ENCODE measurements at places on chromosomes 3 and 15. TPM values are rescaled to one million over a fixed set of nuclear protein-coding genes. Genes with fewer than 3 reads are reported as not detected.

Gene FBXO40
- total RNA-seq, result not detected

Gene CSTA
- 0.30 TPM for total RNA-seq

Gene SAXO2
- total RNA-seq, result not detected

Gene ILDR1
- total RNA-seq, result not detected

Gene NOX5
- total RNA-seq, result 1.1 TPM

Gene MAGI1
- total RNA-seq, result 2.8 TPM

Gene P2RY13
- total RNA-seq, result not detected

Gene ABI3BP
- total RNA-seq, result 21.9 TPM

Gene TUSC7
- not detected for total RNA-seq

Gene PRR23A
- total RNA-seq, result not detected

Gene IQCH
- 4.3 TPM for total RNA-seq

Gene ACKR4
- 0.20 TPM for total RNA-seq

Gene MPI
- total RNA-seq, result 65.4 TPM

Gene GPR27
- not detected for total RNA-seq

GRCh38 chr15:52397118-52397517, 101.5 kb upstream of the MYO5C start:
- DNase-seq, result no peak

DNA sequence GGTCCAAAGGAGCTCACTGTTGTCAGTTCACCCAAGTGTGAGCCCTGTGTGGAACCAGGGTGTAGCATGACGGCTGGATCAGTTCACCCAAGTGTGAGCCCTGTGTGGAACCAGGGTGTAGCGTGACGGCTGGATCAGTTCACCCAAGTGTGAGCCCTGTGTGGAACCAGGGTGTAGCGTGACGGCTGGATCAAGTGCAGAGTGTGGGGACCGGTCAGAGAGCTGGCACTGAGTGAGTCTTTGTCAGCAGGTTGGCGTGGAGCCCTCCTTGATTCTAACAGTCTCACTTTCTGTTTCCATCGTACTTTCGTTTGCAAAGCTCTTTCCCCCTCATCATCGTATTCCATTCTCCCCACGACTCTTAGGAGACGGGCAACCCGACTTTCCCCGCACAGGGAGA, 57.9 kb upstream of the DLG1 start:
- DNase-seq, result peak; percentile 84

GRCh38 chr15:57152666-57153539, 223.4 kb upstream of the CGNL1 start:
- peak; percentile 50 for DNase-seq

GRCh38 chr3:61715886-61716527, 154.6 kb downstream of the PTPRG start:
- no peak for DNase-seq

- DNase-seq, result no peak
These were observed at the start of gene SOX14 for GRCh38 chr3:137764001-137764433. Gene SOX14, plus strand, starts transcription at chr3:137764315. Its CDS starts 470 bp downstream, at chr3:137764785.

DNA sequence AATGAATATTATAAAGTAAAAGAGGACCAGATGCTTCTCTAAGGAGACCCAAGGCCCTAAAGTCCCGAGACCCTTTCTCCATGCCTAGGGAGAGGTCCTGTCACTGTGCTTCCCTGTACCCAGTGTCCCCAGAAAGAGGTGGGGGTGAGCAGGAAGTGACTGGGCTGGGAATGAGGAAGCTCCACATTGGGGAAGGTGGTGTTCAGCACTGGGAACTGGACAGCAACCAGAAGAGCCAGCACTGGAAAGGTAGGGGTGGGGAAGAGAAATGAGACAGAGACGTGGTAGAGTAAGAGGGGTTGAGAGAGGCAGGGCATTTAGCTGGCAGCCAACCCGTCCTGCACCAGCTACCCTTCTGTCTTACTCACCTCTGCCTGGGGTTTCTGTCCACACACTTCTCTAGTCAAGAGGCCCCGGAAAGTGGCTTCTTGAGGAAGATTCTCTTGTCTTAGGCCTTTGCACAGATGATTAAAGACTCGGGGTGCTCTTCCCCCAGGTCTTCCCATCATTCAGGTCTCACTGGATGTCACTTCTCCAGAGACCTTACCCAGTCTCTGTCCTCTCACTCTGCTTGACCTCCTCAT, 12.2 kb downstream of the RRP9 start:
- DNase-seq, result no peak

- peak; percentile 8 for DNase-seq
These were observed 182.3 kb downstream of the ADAMTS17 start for GRCh38 chr15:100159436-100159835.

DNA sequence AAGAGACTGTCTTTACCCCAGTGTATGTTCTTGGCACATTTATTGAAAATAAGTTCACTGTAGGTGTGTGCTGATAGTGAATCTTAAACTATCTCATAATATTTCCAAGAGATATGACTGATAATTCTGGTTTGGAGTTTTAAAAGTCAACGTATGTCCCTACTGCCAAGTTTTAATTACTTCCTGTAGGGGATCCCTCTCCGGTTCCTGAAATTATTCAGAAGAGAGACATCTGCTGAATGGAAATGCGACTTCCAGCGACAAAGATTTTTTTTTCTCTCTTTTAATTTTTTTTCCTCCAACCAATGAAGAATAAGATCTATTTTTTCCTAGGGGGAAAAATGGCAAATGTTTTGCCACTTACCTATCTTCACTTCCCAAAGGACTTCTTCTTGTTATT, 498.9 kb upstream of the TGFBR2 start:
- no peak for DNase-seq

DNA sequence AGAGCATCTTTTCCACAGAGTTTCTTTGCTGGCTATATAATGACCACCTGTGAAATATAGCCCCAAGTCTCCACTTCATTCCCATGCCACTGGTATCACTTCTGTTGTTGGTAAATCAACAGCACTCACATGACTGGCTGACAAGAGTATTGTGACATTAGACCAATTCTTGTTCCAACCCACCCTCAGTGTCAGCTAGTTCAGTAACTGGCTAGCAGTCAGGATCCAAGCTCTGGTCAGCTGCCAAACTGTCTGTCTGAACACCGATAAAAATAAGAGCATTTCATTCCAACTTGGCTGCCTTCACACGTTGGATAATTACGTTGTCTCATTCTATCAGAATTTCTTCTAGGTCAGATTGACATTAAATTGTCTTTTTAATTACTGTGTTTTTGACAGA, 166.5 kb downstream of the USP13 start:
- no peak for DNase-seq

GRCh38 chr15:36818260-36818659, 238.8 kb downstream of the CDIN1 start:
- DNase-seq, result no peak

DNA sequence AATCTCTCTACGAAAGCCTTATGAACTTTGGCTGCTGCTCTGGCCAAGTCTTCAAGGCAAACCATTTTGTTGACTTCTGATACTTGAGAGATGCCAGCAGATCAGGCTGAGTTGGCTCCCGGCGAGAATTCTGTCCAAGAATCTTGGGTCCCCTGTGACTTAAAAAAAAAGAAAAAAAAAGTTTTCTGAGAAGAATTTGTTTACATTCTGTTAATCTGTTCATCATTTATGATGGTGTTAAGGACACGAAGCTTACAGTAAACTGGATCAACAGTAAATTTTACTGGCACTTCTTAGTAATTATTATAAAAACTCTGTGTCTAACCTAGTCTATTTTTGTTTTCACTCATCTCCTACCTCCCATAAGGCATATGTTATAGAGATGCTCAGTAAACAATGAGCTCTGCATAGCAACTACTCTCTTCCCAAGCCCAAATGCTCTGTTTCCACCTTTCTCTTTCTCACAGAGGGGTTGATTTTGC, 320.9 kb upstream of the RASGRP1 start:
- DNase-seq, result peak; percentile 79

GRCh38 chr15:101378171-101378755, 83.2 kb upstream of the SNRPA1 start:
- DNase-seq, result no peak

GRCh38 chr15:87681104-87681503, 575.4 kb downstream of the NTRK3 start:
- DNase-seq, result peak; percentile 15

DNA sequence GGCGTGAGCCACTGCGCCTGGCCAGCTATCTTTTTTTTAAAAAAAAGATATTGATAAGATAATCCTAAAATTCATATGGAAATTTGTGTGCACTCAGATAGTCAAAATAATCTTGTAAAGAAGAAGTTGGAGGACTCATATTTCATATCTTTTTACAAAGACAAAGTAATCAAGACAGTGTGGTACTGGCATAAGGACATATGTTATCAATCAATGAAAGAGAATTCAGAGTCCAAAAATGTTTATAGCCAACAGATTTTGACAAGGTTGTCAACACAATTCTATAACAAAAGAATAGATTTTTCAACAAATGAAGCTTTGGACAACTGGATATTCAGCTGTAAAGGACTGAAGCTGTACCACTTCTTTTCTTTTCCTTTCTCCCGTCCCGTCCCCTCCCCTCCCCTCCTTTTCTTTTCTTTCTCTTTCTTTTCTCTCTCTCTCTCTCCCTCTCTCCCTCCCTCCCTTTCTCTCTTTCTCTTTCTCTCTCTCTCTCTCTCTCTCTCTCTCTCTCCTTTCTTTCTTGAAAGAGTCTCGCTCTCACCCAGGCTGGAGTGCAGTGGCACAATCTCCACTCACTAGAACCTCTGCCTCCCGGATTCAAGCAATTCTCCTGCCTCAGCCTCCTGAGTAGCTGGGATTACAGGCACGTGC, 126.8 kb downstream of the GSK3B start:
- DNase-seq, result no peak

GRCh38 chr15:39367596-39367995, 213.3 kb upstream of the THBS1 start:
- DNase-seq, result peak; percentile 28

DNA sequence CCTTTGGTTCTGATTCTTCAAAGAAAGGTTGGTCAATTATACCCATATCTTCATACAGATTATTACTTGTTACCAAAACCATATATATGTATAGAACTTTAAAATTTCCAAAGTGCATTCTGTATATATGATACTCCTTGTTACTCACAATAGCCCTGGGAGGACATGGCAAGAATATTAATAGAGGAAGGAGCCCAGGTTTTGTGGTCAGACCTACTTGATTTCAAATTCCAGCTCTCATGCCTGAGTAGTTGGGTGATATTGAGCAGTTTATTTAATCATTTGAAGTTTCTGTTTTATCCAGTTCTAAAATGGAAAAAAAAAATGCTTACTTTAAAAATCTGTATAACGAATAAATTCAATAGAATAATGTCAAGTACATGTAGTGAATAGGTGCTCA, 2.5 kb downstream of the IL1RAP start:
- peak; percentile 66 for DNase-seq

GRCh38 chr3:125022206-125022605, 33.6 kb downstream of the HEG1 start:
- no peak for DNase-seq

GRCh38 chr15:97517737-97518136, 442.8 kb upstream of the ARRDC4 start:
- DNase-seq, result no peak

DNA sequence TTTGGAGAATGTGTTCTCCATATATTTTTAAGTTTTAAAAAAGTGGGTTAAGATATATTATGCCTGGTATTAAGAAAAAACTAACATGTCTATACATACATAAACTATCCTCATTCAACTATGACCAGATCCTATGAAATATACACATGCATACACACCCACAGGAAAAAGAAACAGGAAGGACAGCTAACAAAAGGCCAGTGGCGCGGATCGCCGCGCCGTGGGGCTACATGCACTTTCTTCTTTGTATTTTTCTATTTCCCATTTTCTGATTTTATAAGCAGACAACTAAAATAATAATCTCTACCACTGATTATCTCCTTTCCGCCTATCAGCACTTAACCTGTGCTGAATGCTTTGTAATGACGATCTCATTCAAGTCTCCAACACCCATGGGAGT, 160.1 kb downstream of the OR4M2 start:
- no peak for DNase-seq

DNA sequence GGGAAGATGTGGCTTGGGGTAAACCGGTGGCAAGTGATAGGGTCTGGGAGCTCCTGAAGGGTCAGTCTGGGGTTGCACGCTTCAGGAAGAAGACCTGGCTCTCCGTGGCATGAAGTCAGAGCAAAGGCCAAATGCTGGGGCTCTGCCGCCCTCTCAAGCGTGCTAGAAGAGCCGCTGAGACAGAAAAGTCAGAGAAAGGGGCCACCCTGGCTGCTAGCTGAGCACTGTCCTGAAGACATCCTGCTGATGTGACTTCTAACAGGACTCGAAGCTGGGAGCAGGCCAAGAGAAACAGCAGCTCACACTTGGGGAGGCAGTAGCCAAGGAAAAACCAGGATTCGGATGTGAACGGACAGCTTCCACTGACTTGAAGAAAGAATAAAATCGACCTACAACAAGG, 270.4 kb downstream of the OCA2 start:
- no peak for DNase-seq

- no peak for DNase-seq
These were observed 157.9 kb upstream of the SLC2A2 start for GRCh38 chr3:171184372-171184771.

DNA sequence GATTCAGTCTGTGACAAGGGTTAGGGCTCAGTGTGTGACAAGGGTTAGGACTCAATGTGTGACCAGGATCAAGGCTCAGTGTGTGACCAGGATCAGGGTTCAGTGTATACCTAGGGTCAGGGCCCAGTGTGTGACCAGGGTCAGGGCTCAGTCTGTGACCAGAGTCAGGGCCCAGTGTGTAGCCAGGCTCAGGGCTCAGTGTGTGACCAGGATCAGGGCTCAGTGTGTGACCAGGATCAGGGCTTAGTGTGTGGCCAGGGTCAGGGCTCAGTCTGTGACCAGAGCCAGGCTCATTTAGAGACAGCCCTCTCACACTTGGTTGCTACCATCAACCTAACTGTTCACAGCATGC, 24.2 kb downstream of the LOXL1 start:
- no peak for DNase-seq

DNA sequence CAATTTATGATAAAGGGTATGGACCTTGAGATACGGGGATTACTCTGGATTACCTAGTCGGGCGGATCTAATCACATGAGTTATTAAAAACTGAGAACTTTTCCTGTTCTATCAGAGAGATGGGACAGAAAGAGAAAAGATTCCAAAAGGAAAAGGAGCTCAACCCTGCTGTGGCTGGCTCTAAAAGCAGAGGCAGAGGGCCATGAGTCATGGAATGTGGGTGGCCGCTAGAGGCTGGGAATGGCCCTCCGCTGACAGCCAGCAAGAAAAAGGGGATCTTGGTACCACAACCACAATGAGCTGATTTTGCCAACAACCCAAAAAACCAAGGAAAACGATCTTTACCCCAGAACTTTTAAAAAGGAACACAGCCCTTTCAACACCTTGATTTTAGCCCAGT, 210.0 kb downstream of the MAGI1 start:
- peak; percentile 53 for DNase-seq

Data from M059J (cell line).